ENCODE measurements at places on chromosomes 2 and 18.

DNA sequence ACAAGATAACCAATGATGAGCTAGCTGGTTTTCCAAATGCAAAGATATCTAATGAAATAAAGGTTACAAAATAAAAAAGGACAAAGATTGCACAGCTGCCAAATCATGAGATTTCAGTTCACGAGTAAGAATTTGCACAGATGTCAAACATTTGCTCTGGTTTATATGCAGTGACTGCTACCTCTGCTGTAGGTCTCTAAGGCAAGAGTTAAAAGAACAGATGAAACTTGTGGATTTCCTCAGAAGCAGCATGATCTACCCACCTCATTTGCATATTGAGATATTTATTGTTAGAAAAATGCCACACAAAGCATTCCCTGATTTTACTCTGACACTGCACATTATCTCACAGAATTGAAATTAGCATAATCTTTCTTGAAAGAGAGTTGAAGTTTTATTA, 763.2 kb upstream of the ZEB2 start:
- no peak for DNase-seq

- no peak for DNase-seq
Measured at GRCh38 chr2:29632018-29632417, 289.4 kb downstream of the ALK start.

- DNase-seq: no peak
Measured at GRCh38 chr18:7155887-7156286, 38.3 kb upstream of the LAMA1 start.

DNA sequence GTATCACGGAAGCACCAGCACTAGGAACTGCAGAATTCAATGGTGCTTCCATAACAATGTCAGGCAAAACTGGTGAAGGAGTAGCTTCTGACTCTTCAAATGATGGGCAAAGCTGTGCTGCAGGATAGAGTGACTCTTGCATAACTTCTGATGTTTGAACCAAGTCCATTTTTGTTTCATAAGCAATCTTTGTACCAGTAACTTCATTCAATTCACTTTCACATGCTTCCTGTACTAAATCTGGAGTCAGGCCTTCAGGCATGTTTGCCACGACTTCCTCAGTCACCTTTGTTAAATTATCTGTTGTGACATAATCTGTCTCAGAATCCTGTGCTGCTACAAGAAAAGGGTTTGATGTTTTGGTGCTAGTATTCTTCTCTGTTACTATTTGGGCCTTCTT, 24.0 kb downstream of the RTN4 start:
- no peak for DNase-seq

- DNase-seq: no peak
Measured at GRCh38 chr2:134718023-134718816, 580 bp downstream of the TMEM163 start.

- DNase-seq: no peak
Measured at GRCh38 chr2:177731384-177731783, 338.8 kb downstream of the AGPS start.

- DNase-seq: no peak
Measured at GRCh38 chr2:226251661-226252060, 548.0 kb downstream of the IRS1 start.

- DNase-seq: peak; percentile 56
Measured at GRCh38 chr18:48230467-48231113, 178.6 kb downstream of the ZBTB7C start.

DNA sequence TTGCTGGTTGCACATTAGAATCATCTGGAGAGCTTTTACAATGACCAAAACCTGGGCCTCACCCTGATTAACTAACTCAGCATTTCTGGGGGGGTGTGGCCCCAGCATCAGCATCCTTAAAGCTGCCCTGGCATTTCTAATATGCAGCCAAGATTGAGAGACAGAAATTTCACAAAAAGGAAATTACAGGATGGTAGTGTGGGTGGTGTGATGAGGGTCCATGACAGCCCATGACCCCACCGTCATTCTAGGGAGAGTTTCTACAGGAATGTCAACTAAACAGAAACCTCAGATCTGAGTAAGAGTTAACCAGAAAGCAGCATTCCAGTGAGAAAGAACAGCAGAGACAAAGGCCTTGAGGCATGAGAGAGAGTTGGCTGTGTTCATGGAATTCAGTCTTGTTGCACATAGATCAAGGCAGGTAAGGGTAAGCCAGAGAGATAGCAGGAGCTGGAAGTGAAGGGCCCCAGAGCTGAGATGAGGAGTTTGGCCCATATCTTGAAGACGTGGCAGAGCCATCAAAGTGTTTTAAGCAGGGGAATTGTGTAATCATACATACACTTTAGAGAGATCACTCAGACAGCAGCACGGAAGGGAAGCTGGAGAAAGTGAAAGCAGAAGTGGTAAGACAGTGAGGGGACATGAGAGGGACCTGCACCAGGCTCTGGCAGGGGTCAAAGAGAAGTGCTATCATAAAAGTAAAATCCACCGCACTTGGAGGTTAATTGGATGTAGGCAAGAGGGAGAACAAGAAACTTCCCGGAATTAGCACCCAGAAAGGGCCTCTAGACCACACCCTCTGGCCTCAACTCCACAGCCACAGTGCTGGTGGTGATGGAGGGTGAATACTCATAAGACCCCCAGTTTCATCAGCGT, 7.8 kb upstream of the TRABD2A start:
- DNase-seq: no peak

DNA sequence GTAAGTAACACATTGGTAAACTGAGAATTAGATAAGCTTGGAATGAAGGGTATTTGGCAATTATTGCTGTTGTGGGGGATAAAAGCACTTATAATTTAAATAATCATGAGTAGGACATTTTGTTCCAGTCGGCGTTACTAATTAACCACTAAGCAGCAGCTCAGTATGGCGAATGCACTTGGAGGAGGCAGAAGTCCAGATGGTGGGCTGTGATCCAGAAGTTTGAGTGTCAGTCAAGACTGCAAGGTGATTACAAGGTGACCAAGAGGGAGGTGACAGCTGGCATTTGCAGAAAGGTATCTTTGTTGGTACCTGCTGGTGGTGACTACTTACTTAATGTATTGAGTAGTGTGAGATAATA, 643.6 kb upstream of the FAM98A start:
- no peak for DNase-seq

DNA sequence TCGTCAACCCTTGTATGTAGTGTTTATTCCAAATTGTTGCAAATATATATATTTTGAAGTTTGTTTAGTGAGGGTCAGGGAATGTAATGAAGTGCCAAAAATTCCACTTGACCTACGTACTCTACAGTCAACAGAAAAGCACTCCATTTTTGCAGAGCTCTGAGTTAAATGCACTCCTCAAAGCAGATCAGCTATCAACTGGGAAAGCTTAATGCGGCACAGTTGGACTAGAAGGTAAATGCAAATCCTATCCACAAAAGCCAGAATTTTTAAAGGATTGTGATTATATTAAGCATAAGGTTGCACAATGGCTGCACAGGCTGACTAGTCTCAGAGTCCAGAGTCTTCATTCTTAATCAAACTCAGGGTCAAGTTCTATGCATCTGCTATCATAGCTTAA, 577.1 kb downstream of the ARHGAP15 start:
- no peak for DNase-seq

GRCh38 chr2:80002568-80003157, 301.9 kb downstream of the LRRTM1 start:
- no peak for DNase-seq

GRCh38 chr2:102615620-102616436, 3.5 kb upstream of the SLC9A2 start:
- DNase-seq: peak; percentile 73

DNA sequence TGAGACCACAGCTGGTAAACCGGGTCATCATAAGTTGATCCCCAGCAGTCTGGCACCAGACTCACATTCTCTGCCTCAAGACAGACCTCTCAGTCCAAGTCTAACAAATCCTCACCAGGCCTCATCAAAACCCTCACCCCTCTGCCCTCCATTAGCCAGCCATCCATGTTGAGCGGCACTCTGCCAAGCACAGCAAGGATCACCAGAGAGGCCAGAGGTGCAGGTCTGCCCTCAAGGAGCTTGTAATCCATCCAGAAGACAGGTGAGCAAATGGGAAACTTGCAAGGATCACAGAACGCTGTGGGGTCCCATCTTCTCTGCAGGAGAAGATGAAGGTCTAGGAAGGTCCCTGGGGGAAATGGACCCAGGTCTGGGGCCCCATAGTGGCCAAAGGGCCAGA, 63.6 kb downstream of the TNS1 start:
- DNase-seq: no peak

- DNase-seq: no peak
Measured at GRCh38 chr18:59387687-59388565, 28.9 kb upstream of the LMAN1 start.

GRCh38 chr2:24675338-24675737, 117.9 kb downstream of the PTRHD1 start:
- no peak for DNase-seq

- DNase-seq: peak; percentile 21
Measured at GRCh38 chr2:178241844-178242551, 47.7 kb downstream of the OSBPL6 start.

DNA sequence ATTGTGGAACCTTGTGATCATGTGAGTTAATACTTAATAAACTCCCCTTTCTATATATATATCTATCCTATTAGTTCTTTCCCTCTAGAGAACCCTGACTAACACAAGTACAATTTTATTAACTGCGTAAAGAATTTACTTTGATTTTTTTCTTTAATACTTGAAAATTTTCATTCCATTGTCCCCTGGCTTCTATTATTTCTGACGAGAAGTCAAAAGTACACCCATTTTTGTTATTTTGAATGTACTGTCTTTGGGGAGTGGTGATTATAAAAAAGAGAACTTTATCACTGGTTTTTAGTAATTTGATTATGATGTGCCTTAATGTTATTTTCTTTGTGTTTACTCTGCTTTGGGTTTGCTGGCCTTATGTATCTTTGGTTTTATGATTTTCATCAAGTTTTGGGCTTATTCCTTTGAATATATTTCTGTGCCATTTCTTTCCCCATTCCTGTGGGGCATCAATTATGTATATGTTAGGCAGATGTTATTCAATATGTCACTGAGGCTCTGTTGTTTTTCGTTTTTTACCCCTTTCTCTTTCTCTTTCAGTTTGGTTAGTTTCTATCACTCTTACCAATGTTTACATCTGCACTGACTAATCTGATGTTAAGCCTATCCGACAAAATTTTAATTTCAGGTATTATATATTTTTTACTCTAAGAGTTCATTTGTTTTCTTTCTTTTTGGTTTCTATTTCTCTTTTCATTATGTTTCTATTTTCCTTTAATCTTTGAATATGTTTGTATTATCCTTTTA, 271.4 kb downstream of the CAMKMT start:
- no peak for DNase-seq

DNA sequence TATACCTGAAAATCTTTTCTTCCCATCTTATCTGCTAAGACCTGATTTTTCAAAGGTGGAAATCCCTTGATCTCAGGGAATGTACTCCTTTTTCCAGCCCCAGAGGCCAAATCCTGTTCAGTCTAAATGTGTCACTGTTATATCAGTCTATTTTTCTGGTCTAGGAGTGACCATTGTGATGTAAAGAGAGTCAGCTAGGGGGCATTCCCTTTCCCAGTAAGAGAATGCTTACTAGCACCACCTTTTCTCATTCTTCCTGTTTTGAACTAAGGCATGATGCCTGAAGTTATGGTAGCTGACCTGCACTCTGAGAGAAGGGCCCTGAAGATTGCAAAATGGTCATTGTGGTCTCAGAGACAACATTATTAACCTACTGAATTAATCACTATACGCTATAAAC, 124.1 kb upstream of the XIRP2 start:
- no peak for DNase-seq

DNA sequence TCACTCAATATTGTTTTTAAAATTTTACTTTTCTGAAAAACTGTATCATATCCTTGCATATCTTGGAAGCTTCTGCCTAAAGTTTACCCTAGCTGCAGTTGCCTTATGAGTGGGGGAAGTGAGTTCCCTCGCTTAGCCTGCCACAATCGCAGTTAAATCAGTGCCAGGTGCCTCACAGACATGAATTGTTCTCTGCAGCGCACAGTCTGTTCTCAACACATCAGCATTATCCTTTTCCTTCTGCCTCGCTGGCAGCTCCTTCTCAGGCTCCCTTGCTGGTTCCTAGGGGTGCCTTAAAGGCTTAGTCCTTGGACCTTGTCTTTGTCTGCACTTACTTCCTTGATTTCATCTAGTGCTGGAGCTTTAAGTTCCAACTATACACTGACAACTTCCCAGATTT, 132.8 kb downstream of the TTC27 start:
- no peak for DNase-seq

- no peak for DNase-seq
Measured at GRCh38 chr18:2653467-2653866, 2.1 kb upstream of the SMCHD1 start.

DNA sequence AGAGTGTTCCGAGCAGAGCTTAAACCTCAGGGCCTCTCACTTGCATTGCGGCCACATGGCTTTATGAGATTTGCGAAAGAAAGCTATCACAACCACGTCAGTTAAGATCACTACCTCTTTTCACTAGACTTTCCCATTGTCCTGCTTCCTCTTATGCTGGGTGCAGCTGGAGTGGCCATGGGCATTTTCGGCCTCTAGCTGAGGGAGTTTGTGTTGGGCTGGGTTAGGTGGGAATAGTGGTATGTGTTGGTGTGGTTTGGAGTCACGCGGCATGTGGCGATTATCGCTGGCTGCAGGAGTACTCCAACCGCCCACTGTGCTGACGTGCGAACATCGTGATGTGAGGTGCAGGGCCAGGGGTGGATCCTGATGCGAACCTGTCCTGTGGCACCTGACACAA, 27.1 kb downstream of the RALB start:
- DNase-seq: no peak

GRCh38 chr18:63016270-63016669, 300.9 kb downstream of the PHLPP1 start:
- DNase-seq: peak; percentile 52

DNA sequence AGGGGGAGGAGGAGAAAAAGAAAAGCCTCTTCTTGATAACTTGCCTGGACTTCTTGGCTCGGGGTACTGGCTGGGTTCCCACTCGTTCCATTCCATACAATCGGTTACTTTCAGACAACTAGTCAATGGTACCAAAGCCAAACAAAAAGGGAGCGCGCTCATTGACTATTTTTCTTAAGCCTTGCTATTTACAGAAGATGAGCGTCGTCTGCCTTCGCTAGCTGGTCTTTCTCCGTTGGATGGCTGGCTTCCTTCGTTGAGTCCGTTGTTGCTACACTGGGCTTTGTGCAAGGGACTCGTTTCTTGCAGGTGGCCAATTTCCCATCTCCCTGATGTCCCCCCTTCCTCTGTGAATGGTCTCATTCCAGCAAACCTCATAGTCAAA, 260.4 kb downstream of the ZNF516 start:
- DNase-seq: no peak

- no peak for DNase-seq
Measured at GRCh38 chr2:238509903-238510302, 83.2 kb downstream of the ASB1 start.

DNA sequence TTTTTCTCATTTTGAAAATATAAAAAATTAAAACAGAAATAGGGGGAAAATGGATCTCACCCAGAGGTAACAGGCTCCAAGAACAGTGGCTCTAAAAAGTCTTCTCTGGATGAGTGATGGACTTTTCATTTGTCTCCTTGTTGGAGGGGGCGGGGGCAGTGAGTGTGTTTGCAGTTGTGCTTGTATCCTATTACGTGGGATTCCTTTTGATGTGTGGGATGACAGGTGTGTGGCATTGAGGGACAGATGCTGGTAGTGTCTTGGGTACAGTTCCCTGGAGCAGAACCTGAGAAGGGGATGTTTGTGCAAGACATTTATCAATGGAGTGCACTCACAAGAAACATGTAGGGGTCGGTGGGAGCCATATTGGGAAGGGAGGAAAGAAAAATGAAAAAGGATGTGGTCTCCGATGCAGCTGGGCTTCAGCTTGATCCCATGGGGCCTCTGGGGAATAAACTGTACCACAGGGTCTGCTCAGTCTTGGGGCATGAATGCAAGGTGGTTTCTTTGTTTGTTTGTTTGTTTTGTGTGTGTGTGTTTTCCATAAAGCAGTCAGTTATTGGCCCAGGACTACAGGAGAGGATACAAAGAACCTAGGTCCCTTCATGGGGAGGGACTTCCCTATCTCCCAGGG, 120.0 kb upstream of the SLC35G4 start:
- no peak for DNase-seq

Data from HuH-7 (cell line).